ENCODE measurements at places on chromosomes 3 and 15.

GRCh38 chr3:194078045-194078821 is 57.7 kb upstream of the HES1 start:
- no peak for DNase-seq

DNA sequence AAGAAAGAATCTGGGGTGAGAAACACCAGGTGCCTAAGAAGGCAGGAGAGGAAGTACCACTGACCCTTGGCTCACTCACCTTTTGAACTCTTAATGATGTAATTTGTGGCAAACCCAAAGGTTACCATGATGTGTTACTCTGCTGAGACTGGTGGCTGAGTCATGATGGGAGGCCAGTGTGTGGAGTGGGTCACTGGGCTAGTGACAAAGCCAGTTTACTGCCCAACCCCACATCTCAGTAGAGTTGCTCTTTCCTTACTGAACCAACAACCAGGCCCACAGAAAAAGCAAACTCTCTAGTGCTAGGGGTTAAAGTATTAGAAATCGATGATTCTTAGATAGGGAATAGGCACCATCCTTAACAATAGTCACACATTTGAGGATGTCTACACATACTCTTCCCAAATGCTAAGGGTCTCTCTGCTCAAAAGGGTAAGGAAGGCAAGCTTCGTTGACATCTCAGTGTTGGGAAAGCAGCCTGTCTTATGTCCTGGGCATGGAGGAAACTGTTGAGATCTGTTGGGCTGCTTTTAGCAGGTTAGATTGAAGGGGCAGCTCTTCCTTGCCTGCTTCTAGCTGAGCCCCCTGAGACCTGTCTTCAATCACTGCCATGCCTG is 3.1 kb downstream of the RBP2 start:
- DNase-seq, result no peak

GRCh38 chr3:146306656-146307455 is 56.0 kb upstream of the PLSCR4 start:
- DNase-seq, result no peak

GRCh38 chr3:149291178-149291577 is 42.3 kb downstream of the TM4SF18 start:
- no peak for DNase-seq

DNA sequence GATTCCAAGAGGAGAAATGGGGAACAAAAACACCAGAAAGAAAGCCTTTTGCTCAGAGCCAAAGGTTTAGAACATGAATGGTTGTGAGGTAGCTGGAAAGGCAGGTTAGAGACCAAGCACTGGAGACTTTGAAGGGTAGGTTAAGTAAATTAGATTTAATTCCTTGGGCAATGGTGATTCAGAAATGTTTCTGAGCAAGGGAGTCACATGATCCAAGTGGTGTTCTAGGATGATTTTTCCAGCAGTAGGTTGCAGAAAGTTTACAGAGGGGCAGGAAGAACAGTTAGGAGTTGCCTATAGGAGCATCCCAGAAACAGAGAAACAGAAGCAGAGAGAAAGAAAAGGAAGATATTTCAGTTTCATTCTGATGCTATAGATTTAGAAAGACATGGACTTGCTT is 139.8 kb downstream of the WDR76 start:
- no peak for DNase-seq

- DNase-seq, result no peak
Measured at GRCh38 chr3:70471464-70472342, 159.3 kb upstream of the MDFIC2 start.

DNA sequence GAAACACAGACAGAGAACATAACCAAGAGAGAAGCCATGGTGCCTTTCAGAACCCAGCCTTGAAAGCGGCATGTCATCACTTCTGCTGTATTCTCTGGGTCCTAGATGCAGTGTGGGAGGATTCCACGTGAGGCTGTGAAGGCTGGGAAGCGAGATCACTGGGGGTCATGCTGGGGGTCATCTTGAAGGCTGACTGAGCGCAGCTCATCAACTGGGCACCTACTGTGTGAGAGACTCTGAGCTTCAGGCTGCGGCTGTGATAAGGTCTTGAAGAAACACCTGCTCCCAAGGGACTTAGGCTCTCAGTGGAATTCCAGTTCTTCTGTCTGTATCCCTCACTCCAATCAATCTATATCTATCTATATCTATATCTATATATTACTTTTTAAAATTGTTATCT is 91.8 kb upstream of the KLF13 start:
- DNase-seq, result no peak

- DNase-seq, result no peak
Measured at GRCh38 chr15:85457392-85457968, 77.1 kb downstream of the AKAP13 start.

GRCh38 chr3:57244946-57245345 is 17.4 kb downstream of the APPL1 start:
- DNase-seq, result no peak

DNA sequence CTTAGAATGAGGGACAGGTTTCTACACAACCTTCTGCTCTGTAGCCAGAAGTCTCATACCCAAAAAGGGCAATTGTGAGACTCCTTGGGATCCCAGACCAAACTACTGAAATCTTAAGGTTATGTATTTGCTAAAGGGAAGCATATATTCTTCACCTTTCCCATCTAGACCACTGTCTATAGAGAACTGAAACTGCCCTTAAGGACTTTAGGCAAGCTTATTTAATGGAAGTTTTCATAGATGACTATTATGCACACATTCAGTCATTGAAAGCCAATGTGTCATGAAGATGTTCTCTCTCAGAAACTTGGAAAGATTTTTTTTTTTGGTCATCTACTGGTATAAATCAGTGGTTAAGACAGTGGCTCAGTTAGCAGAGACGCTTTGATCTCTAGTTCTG is 365.3 kb downstream of the MCTP2 start:
- no peak for DNase-seq

GRCh38 chr3:127715532-127715931 is 42.8 kb downstream of the ABTB1 start:
- DNase-seq, result no peak

GRCh38 chr3:184648636-184649035 is 63.2 kb downstream of the MAGEF1 start:
- no peak for DNase-seq

DNA sequence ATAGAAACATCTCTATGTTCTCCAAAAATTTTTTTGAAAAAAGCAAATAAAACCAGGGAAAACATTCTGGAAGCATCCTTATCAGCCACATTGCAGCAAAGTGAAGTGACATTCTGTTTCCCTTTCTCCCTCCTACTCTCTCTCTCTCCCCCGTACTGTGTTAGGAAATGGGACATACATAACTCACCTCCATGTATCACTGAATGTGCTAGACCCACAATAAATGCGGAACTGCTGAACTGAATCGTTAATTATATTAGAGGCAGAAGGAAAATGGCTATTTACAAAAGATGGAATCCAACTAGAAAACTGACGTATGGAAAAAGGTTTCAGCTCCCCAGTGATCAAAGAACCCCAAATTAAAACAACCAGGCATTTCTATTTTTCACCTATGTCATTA is 129.8 kb downstream of the MINAR1 start:
- DNase-seq, result no peak

GRCh38 chr15:63970621-63971426 is 75.5 kb downstream of the DAPK2 start:
- DNase-seq, result no peak

DNA sequence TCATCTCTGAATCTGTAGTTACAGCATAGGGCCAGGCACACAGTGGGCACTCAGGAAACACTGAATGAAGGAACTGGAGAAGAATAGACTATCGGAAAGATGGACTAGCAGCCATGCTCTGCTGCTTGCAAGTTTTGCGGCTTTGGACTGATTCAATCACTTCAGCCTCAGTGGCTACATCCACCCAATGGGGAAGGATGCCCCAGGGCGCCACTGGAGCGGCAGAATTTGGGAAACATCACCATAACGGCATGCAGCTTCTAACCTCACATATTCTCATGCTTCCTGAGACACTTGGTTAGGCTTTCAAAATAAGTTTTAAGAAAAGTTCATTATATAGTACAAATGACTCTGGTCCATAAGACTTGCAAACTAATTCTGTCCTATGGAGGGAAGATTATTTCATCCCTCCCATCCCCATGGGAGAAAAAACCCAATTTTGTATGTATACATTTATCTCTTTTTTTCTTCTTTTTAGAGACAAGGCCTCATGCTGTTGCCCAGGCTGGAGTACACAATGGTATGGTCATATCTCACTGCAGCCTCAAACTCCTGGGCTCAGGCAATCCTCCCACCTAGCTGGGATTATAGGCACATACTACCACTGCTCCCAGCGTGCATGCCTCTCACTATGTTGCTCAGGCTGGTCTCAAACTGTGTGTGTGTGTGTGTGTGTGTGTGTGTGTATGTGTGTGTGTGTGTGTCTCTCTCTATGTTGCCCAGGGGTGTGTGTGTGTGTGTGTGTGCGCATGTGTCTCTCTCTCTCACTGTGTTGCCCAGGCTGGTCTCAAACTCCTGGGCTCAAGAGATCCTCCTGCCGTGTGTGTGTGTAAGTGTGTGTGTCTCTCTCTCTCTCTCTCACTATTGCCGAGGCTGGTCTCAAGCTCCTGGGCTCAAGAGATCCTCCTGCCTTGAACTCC is 4.1 kb upstream of the FANCD2 start:
- DNase-seq, result no peak

DNA sequence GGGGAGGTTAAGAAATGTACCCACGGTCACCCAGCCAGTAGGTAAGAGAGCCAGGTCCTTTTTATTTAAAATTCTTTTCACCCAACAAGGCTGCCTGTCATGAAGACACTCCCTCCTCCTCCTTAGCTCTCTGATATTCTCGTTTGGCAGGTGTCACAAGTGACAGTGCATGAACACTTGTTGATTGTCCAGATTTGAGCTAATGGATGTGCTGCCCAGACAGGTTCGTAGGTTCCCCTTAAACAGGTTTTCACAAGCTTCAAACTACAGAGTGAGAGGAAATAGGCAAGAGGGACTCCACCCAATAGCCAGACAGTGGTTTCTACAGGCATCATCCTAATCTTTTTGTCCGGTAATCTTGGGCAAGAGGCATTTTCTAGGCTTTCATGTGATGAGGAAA is 32.2 kb downstream of the ATP13A4 start:
- no peak for DNase-seq

DNA sequence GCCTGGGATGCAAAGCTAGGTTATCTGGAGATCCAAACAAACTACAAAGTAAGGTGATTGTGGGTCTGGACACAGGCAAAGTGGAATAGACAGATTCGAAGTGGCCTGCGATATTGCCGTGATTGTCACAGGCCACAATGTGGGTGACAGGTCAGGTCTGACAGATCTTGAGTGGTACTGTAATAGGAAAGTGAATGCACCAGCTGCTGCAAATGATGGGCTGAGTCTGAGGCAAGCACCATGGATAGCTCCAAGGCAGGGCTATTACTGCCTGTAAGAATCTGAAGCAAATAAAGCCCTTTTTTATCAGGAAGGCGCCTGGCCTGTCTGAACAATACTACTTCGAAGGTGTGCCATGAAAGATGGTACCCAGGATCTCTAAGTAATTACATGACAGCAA is 10.0 kb downstream of the ARMC8 start:
- no peak for DNase-seq

DNA sequence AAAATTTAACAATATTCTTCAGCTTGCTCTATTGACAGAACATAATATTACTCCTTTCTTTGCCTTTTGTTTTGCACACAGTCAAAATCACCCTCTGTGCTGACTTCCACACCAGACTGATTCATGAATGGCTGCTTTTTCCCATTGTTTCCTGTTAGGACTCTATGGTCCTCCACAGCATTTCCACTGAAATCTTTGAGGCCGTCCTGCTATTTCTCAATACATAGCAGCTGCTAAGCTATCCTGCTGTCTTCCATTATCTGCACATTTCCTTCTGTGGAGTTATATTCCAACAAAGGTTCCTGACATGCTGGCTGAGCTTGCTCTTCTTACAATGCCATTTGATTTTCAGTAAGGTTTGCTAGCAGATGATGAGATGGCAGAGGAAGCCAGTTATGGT is 153.3 kb downstream of the EPHA3 start:
- no peak for DNase-seq

- no peak for DNase-seq
Measured at GRCh38 chr3:161325059-161325458, 46.3 kb downstream of the SPTSSB start.

- no peak for DNase-seq
Measured at GRCh38 chr15:25368850-25369249, 70.0 kb downstream of the UBE3A start.

- DNase-seq, result no peak
Measured at GRCh38 chr15:93070551-93071296, 18.3 kb downstream of the RGMA start.

- peak; percentile 72 for DNase-seq
Measured at GRCh38 chr3:62874711-62875557, at the start of gene CADPS. Gene CADPS (minus strand): TSS chr3:62875416. CDS start chr3:62875029, 387 bp downstream.

- DNase-seq, result peak; percentile 95
Measured at GRCh38 chr3:168249550-168250414, 154.1 kb upstream of the GOLIM4 start.

DNA sequence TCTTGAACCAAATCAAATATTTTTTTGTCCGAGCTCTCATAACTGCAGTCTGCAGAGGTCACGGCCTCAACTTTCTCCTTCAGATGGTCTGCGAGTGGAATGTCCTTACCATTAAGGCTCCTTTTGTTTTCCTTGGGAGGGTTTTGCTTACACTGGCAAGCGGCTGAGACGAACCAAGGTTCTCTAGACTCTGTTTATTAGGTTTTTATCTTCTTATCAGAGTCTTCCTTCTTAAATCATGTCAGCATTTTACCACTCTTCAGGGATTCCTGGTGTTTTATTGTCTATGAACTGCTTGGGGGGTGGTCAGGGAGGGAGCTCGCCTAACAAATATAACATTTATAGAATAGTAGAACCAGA is 773.7 kb upstream of the NR2F2 start:
- DNase-seq, result no peak

- no peak for DNase-seq
Measured at GRCh38 chr15:96392380-96393208, 62.1 kb downstream of the NR2F2 start.

DNA sequence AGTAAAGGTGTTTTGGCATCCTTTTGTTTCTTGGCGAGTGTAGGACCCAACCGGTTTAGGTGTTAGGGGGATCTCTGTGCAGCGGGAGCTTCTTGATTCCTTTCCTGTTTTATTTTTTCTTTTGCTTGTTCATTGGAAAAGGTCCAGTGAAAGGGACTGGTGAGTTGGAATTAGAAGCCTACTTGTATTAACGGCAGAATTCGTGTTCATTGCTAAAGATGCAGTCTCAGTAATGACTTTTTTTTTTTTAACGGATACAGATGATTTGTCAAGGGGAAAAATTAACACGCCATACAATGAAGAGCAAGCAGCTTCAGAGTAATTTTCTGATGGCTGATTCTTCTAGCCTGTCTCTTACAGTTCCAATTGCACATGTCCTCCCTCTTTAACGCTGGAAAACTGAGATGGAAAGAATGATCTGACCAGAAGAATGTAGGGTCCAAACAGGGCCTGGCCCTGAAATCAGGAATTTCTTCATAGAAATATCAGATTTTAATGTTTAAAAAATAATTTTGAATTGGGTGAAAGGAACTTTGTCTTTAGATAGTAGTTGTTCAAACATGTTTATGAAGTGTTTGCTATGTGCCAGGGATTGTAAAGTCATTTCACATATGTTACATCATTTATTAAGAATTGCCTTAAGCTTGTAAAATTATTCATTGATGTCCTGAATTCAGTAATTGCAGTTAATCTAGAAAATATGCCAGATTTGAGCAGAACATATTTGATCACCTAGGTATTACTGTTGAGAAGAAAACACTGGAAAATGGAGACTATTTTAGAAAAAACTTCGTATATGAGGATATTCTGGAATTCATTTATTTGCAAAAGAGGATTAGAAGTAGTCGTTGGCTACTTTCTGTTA is 1.4 kb downstream of the MAPK6 start:
- DNase-seq, result no peak

Measured in posterior cingulate gyrus (tissue), 11 donors.